ENCODE measurements at places on chromosomes 6 and 20.

DNA sequence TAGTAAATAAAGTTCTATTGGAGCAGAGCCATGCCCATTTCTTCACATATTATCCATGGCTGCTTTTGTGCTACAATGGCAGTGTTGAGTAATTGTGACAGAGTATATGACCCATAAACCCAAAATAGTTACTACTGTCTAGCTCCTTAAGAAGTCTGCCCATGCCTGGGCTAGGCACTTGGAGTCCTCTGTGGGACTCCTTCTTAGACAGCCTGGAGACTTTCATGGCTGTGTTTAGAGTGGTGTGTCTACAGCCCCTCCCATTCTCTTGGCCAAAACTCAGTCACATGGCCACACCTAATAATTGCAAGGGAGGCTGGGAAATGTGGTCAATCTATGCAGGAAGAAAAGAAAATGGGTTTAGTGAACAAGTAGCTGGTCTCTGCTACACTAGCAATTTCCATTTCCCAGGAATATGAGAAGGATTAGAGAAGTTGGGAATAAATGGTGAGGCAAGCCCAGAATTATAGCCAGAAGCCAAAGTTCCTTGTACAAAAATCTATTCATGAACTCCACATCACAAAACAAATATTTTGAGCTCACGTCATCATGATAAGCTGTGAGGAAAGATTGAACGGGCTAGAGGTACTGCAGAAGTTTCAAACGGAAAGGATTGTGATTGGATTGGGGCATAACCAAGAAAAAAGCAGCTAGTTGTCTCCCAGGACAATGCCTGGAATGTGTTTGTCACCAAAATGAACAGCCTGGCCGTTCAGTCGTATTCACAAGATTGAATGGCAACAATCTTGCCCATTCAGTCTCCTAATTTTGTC, 251.8 kb upstream of the PLN start:
- no peak for DNase-seq

DNA sequence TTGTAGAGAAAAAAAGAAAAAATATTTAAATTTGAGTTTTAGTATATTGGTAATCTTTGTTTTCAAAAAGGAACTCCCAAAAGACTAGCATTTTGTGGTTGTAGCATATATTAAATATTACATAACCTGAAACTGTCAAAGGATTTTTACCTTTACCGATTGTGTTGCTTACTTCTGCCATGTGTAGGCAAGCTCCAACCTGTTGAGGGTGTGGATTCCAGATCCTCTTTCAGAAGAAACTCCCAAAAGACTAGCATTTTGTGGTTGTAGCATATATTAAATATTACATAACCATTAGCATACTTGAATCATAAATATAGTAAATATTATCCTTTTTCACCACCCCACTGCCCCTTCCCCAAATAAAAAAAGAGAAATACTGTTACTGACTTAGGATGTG, 3.2 kb downstream of the DSE start:
- no peak for DNase-seq

DNA sequence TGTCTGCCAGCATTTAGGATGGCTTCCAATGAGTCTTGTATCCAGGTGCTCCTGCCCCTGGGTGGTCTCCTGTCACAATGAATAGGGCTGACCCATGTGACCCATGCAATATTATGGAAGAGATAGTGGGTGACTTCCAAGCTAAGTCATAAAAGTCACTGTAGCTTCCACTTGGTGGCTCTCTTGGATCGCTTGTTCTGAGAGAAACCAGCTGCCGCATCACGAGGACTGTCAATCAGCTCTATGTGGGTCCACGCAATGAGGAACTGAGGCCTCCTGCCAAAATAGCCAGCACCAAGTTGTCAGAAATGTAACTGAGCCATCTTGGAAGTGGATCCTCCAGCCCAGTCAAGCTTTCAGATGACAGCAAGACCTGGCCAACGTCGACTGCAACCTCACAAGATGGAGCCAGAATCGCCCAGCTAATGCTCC, 14.9 kb upstream of the MATN4 start:
- no peak for DNase-seq

GRCh38 chr6:168192195-168192900, 113.3 kb upstream of the FRMD1 start:
- no peak for DNase-seq

DNA sequence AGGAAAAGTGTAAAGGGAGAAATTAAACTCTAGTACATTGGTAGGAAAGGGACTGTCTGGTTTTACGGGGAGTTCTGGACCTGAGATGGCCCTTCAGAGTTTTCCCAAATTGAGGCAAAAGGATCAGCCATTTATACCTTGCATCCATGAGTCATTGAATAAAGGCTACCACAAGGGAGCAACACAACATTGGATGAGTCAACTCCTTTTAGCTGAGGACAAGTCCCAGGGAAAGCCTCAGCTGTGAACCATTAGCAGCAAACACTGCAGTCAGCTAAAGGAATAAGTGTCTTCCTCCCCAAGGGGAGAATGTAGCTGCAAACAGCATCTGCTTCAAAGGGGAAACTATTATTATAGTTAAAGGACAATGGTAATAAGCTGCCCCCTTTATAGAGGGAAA, 468.7 kb upstream of the ID4 start:
- no peak for DNase-seq

- no peak for DNase-seq
Observed at GRCh38 chr20:39646874-39647413, 684.8 kb downstream of the DHX35 start.

DNA sequence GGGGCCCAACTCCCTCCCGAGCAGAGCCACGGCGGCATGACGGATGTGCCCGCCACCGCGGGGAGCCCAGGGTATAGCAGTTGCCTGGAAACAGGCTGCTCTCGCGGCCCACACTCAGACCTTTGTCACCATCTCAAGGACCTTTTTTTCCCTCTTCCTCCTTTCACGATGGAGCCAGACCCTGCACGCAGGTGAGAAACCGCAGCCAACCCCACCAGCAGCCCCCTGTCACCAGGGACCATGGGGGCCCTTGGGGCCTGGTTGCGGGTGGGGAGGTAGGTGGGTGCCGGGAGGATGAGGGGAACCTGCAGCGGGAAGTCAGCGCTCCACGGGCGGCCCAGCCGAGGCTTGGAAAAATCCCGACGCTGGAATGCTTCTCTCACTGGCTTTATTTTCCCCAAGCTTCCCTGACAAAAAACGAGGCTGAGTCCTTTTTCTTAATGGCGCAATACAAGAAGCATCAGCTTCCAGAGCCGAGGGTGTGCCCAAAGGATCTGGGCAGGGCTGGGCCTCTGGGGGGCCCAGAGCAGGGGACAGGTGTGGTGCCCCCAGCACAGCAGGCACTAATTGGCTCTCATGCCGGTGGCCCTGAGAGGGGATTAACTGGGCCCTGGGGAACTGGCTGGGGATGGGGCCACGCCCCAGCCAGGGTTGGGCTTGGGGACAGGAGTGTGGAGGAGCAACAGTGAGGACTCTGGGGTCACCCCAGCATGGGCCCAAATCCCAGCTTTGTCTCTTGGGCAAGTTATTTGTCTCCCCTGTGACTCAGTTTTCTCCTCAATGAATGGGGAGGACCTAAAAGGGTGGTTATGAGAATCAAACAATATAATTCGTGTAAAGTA, 23.9 kb downstream of the NOL4L start:
- DNase-seq, result no peak

GRCh38 chr6:34834789-34835518, 43.1 kb downstream of the BLTP3A start:
- DNase-seq, result no peak

- no peak for DNase-seq
Observed at GRCh38 chr20:34316196-34316814, 13.2 kb upstream of the AHCY start.

GRCh38 chr6:21594416-21595281, 1.1 kb downstream of the SOX4 start:
- DNase-seq, result peak; percentile 22

DNA sequence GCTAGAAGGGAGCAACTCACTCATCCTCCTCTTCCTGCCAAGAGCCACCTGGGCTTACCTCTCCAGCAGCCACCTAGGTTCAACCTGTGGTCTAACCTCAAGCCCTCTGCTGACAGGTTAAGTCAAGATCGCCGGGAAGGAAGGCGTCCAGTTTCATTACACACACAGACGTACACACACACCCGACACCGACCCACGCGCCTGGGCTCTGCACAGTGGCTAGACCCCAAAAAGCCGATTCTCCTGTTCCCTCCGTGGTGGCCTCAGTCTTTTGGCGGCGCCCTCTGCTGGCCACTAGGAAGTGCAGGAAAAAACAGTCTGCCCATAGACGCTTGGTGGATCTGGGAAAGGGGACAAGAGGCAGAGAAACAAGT, 52.8 kb downstream of the MRPL14 start:
- peak; percentile 71 for DNase-seq

GRCh38 chr6:142356201-142356883, 54.5 kb downstream of the ADGRG6 start:
- no peak for DNase-seq

DNA sequence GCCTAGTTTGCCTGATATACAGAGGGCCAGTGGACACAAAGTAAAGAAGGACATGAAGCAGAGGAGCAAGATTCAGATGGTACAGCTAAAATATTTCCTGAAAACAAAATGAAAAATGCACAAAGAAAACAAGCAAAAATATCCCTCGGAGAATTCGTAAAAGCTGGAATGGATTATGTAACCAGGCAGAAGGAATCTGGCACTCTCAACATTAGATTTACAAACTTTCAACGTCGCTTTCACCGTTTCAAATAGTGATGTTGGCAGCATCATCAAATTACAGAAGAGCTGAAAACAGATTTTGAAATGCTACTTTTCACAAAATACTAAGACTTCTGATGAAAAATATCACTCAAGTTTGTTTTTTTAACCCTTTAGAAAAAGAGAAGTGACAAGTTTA, 11.7 kb downstream of the SMLR1 start:
- DNase-seq, result no peak

DNA sequence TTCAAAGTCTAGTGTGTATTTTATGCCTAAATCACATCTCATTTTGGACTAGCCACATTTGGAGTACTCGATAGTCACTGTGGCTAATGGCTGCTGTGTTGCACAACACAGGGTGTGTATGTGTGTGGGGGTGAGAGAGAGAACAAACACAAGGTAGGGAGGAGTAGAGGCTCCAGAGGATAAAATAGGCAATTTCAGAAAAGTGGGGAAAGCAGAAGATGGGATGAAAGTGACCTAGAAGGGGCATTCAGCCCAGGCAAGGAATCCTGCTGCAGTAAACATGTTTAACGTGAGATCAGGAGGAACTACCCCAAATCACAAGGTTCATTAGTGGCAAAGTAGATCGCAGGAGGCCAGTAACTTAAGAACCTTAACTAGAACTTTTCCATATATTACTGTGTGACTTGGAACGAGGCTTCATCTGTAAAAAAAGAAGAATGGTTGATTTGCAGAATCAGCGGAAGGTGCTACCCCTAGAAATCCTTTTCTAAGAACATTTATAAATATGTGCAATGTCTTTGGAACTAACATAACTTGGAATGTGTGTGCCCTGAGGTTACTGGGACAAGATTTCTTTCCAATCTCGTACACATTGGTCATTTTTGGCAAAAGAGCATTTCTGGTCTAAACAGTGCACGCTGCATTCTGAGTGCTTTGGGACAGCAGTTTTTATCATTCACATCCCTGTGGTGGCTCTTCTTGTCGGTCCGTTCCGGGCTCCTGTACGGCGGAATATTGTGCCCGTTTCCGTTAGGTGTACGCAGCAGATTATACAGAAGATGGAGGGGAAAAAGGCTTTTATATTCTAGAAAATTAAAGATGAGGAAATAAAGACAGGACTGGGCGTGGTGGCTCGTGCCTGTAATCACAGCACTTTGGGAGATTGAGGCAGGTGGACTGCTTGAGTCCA, 2.6 kb downstream of the DUSP22 start:
- no peak for DNase-seq

DNA sequence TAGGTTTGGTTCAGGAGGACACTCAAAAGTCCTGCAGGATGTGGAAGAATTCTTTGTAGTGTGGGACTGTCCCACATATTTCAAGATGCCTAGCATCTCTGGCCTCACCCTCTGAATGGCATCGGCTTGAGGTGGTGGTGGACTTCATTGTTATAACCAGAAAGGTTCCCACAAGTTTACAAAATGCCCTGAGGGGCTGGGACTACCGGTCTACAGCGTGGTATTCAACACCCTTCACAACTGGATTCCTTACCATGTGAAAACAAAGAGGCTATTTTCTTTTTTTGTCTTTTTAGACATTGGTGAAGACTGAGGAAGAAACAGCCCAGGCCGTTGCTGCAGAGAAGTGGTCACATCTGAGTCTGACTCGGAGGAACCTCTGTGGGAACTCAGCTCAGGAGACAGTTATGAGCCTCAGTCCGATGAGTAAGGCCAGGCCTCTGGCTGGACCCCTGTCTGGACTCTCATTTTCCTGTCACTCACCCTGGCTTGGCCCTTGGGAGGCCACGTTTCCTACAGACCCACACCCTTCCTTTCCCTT, 15.2 kb downstream of the PGBD1 start:
- no peak for DNase-seq

DNA sequence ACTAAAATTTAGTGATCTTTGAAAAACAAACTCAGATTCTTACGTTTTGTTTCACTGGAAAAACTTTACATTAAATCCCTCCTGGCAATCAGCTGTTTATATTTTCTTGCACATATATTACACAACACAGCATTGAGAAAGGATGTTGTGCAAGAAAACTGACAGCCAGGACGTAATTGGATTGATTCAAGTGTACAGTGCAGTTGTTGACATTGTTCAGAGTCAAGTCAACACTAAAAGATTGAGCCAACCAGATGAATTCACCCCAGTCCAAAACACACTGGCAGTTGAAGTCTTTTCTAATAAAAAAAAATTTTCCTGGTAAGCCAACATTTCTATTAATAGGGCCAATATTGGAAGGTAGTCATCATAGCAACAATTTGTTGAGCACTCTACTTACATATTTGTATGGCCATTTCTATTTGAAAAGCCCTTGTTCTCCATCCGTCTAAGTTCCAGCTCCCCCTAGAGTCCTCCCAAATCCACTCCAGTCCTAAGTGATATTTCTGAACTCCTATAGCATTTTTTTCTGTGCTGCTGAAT, 20.9 kb upstream of the VNN1 start:
- no peak for DNase-seq

GRCh38 chr6:63268574-63268973, 51.2 kb downstream of the LGSN start:
- no peak for DNase-seq

- no peak for DNase-seq
Observed at GRCh38 chr6:152701863-152702401, 4.2 kb downstream of the MYCT1 start.

DNA sequence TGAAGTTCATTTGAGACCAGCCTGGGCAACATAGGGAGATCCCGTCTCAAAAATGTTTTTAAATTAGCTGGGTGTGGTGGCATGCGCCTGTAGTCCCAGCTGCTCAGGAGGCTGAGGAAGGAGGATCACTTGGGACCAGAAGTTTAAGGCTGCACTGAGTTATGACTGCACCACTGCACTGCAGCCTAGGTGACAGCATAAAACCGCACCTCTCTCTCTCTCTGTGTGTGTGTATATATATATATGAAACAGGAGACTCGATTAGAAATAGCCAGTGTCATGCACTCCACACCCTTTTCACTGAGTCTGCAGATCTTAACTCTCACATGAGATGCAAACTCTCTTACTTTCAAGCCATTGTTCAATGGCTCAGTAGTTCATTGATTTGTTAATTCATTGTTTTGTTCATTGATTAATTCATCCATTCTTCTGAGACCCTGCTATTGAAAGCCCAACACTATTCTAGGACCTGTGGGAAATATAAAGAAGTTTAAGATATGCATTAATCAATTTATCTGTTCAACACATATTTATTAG, 52.4 kb upstream of the MRPS10 start:
- no peak for DNase-seq

- no peak for DNase-seq
Observed at GRCh38 chr6:21240709-21241108, 352.8 kb upstream of the SOX4 start.
